ENCODE measurements at places on chromosomes 1 and 21. TPM values are rescaled to one million over a fixed set of nuclear protein-coding genes. Genes with fewer than 3 reads are reported as not detected.

DNA sequence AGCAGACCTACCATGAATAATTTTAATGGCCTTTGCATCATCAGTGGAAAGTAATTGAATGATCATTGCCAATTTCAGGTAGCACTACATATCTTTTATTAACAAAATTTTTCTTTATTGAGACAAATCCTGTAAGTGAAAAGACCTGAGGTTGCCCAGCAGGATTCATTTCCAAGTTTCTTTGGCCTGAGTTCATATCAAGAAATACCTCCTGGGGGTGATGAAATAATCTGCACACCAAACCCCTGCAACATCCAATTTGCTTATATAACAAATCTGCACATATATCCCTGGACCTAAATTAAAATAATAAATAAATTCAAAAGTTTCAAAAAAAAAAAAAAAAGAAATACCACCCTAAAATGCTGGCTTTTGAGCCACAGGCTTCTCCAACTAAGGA lies 27.3 kb upstream of the ZNF281 start:
- DNase-seq = no peak

- peak; percentile 98 for DNase-seq
Measured at GRCh38 chr1:225655509-225656258, 2.8 kb upstream of the ENAH start.

The CBS gene
- total RNA-seq = 92.4 TPM

- DNase-seq = no peak
Measured at GRCh38 chr1:96524100-96524499, 197.5 kb upstream of the PTBP2 start.

The TBX15 gene
- total RNA-seq = under 0.01 TPM

DNA sequence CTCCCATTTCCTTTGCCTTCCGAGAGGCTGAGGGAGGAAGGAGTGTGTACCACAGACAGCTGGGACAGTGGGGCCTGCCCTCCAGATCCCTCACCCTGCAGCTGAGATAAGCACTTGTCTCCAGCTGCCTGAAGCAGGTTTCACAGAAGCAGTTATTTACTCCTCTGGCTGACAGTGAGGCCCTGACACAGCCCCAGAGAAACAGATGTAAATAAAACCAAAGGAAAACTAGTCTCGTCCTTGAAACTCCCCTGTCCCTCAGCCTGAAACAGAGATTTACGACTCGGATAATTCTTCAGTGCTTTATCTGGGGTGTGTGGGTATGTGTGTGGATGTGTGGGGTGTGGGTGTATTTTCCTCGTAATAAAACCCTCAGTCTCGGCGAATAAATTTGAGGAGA lies 181.1 kb downstream of the IGSF21 start:
- no peak for DNase-seq

- peak; percentile 91 for DNase-seq
Measured at GRCh38 chr1:164726235-164726634, 167.3 kb downstream of the PBX1 start.

DNA sequence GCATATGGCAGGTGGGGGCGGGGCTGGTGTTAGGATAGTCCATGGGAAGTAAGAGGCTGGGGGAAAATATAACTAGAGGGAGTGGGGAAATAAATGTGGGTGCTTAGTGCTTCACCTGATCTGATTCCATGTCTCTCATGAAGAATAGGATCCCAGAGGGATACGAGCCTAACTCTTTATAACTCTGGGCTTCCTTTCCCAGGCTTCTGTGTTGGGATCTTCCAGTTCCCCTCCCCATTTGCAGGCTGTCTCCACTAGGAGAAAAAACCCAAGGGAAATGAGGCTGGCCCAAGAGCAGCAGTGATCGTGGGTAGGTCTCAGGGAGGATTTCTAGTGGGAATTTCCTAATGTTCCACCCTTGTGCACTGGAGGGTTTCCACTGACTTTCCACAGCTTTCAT lies 1.6 kb downstream of the KCNJ9 start:
- no peak for DNase-seq

DNA sequence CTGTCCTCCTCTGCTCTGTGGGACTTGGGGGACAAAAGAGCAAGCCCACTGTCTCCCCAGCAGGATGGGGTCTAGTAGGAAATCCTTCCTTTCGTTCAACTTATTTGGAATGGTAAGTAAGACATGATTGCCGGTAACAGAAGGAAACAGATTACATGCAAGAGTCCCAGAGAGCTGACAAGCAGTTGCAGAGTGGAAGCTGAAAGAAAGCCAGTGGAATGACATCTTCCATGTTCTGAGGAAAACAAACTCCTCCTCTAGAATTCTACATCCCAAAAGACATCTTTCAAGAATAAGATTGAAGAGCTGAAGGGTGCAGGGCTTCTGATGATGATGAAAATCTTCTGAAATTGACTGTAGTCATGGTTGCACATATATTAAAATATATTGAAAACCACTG lies 619.4 kb downstream of the KIF26B start:
- no peak for DNase-seq

DNA sequence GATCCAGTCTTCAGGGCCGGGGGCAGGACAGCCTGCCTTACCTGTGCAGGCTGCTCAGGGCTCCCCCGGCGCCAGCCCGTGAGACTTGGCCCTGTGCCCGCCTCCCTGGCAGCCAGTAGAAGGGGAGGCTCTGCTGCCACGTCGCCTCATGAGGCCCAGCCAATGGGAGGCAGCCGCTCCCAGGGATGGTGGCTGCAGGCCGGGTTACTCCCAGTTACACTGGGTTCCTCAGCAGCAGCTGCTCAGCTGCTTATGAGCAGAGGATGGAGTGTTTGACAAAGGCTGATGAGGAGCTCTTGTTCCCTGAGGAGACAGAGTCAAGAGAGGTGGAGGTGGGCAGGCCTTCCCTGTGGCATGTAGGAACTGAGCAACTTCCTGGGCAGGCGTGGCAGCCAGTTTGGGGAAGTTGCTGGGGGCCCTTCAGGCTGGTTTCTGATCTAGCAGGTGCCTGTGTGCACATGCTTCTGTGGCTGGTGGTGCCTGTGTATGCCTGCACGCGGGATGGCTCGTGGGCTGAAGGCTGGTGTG lies 5.5 kb downstream of the MFSD2A start:
- DNase-seq = no peak

DNA sequence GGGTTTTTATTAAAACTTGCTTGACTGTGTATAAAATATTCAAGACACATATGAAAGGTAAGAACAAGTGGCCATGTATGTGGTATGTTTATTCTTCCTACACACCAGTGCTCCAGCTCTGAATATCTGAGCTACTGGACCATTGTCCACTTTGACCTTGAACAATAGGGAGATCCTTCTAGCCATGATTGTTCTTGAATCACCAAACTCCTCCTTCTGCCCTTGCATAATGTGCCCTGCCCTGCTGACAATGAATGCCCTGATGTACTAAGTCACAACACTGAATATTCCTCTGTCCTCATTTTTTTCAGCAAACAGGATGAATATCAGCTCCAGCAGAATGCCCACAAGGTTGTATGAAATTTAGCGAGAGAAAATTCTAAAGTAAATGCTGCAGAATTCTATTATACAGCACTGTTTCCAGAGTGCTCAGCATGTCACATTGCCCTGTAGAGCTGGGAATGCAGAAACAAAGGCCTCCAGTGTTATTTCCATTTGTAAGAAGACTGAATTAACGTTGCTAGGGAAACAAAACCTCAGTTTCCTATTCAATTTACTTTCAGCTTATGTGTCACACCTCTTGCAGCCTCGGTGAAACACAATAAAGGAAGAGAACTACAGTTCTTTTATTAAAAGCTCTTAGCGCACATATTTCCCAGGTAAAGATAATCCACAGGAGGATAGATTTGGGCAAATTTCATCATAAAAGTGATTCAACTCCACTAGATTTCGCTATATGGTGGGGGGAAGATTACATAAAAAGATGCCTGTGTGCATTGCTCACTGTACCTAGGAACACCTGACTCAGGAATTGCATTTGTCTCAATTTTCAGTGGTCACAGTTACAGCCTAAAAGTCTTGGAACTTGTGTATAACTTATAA lies 187.4 kb upstream of the ATP1B1 start:
- DNase-seq = no peak

The KIAA1614 gene
- total RNA-seq = 8.4 TPM

GRCh38 chr1:181239086-181239485 lies 150.6 kb downstream of the IER5 start:
- no peak for DNase-seq

- no peak for DNase-seq
Measured at GRCh38 chr1:226565476-226565875, 16.9 kb downstream of the STUM start.

DNA sequence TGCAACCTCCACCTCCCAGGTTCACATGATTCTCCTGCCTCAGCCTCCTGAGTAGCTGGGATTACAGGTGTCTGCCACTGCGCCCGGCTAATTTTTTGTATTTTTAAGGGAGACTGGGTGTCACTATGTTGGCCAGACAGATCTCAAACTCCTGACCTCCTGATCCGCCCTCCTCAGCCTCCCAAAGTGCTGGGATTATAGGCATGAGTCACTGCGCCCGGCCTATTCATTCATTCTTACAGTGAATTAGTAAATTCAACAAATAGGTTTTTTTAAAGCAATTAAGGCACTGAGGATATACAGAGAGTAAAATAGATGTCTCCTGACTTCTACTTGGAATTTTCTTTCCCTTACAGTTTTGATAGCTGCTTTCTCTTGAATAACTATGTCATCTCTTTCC lies 43.5 kb downstream of the CDC42 start:
- no peak for DNase-seq

The SELENOF gene
- 275 TPM for total RNA-seq
